SJCRH30 (cell line): ENCODE measurements at places on chromosomes 4 and X. TPM values are rescaled to one million over a fixed set of nuclear protein-coding genes. Genes with fewer than 3 reads are reported as not detected.

- no peak overlapping the region for H3K27ac ChIP-seq
- H3K4me1 ChIP-seq = no peaks in the 10 kb centered on the region
- no peaks in the 10 kb centered on the region for H3K27me3 ChIP-seq
- H3K4me3 ChIP-seq = no peak overlapping the region
- no peak for DNase-seq
- H3K36me3 ChIP-seq = no peaks in the 10 kb centered on the region
Measured at GRCh38 chr4:151804086-151804630, 43.4 kb upstream of the GATB start.

- no peak overlapping the region for H3K4me3 ChIP-seq
- H3K36me3 ChIP-seq = no peaks in the 10 kb centered on the region
- H3K27me3 ChIP-seq = no peaks in the 10 kb centered on the region
- DNase-seq = no peak
Measured at GRCh38 chr4:187289371-187289770, 565.7 kb upstream of the FAT1 start.

DNA sequence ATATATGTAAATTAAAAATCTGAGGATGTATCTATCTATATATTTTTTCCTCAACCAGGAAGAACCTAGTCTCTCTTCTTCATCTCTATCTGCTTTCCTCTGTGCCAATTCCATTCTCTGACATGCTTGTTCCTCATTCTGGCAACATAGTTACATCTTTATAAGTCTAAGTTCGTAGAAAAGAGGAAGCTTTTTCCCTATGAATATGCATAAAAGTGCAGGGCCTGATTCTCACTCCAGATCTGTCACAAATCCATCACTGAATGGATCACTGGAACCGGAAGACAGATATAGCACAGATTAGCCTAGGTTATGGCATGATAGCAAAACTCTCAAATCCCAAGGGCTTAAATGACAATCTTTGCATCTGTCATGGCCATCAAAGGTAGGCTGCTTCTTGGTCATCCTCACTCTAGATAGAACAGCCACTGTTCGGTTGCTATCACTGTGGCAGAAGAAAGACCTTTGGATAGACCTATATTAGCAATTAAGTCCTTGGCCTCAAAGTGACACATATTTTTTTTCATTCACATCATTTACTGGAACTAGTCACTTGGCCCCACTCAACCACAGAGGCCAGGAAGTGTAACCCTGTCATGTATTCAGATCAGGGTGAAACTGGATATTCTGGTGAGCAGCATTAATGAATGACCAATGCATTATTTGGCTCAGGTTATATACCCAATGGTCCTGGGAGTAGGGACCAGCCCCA, 22.2 kb downstream of the DTHD1 start:
- no peaks in the 10 kb centered on the region for H3K4me1 ChIP-seq
- H3K36me3 ChIP-seq = no peaks in the 10 kb centered on the region; the same call in 1 of the 2 replicates
- H3K27me3 ChIP-seq = no peaks in the 10 kb centered on the region
- no peak overlapping the region for H3K27ac ChIP-seq
- H3K4me3 ChIP-seq = no peak overlapping the region
- DNase-seq = no peak

- no peaks in the 10 kb centered on the region for H3K36me3 ChIP-seq
- no peak overlapping the region for H3K27ac ChIP-seq
- no peaks in the 10 kb centered on the region for H3K27me3 ChIP-seq
- no peak overlapping the region for H3K4me3 ChIP-seq
Measured at GRCh38 chrX:45230410-45230809, 29.7 kb upstream of the DIPK2B start.

- peak; percentile 54 for DNase-seq
- H3K36me3 ChIP-seq = no peaks in the 10 kb centered on the region
- H3K4me3 ChIP-seq = no peak overlapping the region
- H3K4me1 ChIP-seq = peaks cover 35% of the 10 kb centered on the region
- peak overlapping the region; percentile 29; the same call in 1 of the 2 replicates for H3K27ac ChIP-seq
Measured at GRCh38 chrX:39752815-39753214, 344.9 kb downstream of the BCOR start.

GRCh38 chr4:89719536-89720090, 117.3 kb downstream of the SNCA start:
- H3K4me1 ChIP-seq = no peaks in the 10 kb centered on the region; the same call in 1 of the 2 replicates
- DNase-seq = no peak
- H3K4me3 ChIP-seq = no peak overlapping the region
- H3K27me3 ChIP-seq = no peaks in the 10 kb centered on the region
- no peaks in the 10 kb centered on the region; the same call in 1 of the 2 replicates for H3K36me3 ChIP-seq

DNA sequence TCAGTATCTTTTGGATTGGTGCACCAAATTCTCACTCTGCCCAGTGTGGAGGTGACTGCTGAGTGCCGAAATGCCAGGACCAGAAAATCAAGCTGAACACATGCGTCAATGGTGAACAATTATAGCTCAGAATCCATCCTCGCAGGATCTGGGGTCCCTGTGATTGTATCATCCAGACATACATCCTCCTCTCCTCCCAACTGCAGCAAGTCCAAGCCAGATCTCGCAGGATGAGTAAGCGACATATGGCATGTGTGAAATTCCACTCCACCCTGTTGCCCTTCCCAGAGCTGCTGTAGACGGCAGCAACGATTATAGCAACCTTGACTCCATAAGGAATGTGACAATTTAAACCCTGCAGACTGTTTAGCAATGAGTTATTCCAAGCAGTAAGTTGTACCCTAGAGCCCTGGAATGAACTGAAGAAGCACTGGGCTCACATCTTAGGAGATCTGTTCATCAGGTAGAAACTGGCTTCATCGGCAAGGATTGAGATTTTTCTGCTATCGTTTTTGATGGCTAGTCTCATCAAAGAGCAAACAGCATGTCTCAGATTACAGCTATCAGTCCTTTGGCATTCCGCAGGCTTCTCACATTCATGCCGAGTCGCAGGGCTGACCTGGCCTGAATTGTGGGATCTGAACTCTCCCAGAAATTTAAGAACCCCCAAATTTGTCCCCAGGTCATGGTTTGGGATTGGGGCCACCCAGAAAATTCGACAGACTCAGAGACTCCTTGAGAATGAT, 35.5 kb upstream of the SORBS2 start:
- no peaks in the 10 kb centered on the region for H3K27me3 ChIP-seq
- peak overlapping the region; percentile 47 for H3K27ac ChIP-seq
- peaks cover 4% of the 10 kb centered on the region for H3K4me1 ChIP-seq
- DNase-seq = peak; percentile 49
- no peaks in the 10 kb centered on the region for H3K36me3 ChIP-seq

KLF8 gene
- not detected in 2 replicates for total RNA-seq

GRIA3 gene
- total RNA-seq = not detected in 2 replicates

ERAS gene
- not detected in 2 replicates for total RNA-seq

DNA sequence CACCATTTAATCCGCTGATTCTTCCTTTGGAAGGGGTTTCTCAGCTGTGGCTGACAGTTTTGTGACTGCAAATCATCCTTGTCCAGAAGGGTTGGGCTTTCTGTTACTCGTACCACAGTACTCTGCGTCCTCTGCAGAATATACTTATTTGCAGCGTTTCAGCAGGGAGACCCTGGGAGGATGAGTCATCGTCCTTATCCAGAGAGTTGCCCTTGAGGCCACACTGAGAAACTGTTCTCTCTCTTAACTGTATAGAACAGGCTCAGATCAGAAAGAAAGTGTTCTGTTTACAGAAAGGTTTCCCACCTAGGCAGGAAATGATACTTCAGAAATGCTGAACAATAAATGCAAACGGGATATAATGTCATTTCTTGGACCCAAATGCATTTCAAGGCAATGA, 47.8 kb upstream of the DDX53 start:
- H3K27me3 ChIP-seq = no peaks in the 10 kb centered on the region
- H3K36me3 ChIP-seq = no peaks in the 10 kb centered on the region
- DNase-seq = peak; percentile 5
- H3K4me3 ChIP-seq = no peak overlapping the region
- 0 out of 2 replicates have a peak, but pooled peaks cover 4% of the 10 kb centered on the region for H3K4me1 ChIP-seq

GRCh38 chr4:106063009-106063408, 167.7 kb downstream of the NPNT start:
- no peaks in the 10 kb centered on the region for H3K27me3 ChIP-seq
- H3K27ac ChIP-seq = no peak overlapping the region
- no peak overlapping the region for H3K4me3 ChIP-seq
- H3K36me3 ChIP-seq = no peaks in the 10 kb centered on the region

DNA sequence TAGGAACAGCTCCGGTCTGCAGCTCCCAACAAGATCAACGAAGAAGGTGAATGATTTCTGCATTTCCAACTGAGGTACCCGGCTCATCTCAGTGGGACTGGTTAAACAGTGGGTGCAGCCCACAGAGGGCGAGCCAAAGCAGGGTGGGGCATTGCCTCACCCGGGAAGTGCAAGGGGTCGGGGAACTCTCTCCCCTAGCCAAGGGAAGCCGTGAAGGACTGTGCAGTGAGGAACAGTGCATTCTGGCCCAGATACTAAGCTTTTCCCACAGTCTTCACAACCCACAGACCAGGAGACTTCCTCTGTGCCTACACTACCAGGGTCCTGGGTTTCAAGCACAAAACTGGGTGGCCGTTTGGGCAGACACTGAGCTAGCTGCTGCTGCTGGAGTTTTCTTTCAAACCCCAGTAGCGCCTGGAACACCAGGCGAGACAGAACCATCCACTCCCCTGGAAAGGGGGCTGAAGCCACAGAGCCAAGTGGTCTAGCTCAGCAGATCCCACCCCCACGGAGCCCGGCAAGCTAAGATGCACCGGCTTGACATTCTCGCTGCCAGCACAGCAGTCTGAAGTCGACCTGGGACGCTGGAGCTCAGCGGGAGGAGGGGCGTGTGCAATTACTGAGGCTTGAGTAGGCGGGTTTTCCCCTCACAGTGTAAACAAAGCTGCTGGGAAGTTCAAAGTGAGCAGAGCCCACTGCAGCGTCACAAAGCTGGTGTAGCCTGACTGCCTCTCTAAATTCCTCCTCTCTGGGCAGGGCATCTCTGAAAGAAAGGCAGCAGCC, 84.6 kb downstream of the THOC2 start:
- no peaks in the 10 kb centered on the region for H3K4me1 ChIP-seq
- no peak for DNase-seq
- peaks cover 32% of the 10 kb centered on the region for H3K36me3 ChIP-seq
- H3K27ac ChIP-seq = no peak overlapping the region

DNA sequence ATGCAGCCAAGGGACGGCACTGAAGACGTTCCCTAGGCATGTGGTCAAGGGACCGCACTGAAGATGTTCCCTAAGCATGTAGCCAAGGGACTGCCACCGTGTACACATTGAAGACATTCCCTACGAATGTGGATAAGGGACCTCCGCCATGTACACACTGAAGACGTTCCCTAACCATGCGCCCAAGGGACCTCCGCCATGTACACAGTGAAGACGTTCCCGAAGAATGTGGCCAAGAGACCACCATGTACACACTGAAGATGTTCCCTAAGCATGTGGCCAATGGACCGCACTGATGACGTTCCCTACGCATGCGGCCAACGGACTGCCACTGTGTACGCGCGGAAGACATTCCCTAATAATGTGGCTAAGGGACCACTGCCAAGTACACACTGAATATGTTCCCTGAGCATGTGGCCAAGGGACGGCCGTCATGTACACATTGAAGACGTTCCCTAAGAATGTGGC, 48.4 kb downstream of the DHRSX start:
- no peak overlapping the region for H3K27ac ChIP-seq
- no peak overlapping the region for H3K4me3 ChIP-seq
- no peaks in the 10 kb centered on the region for H3K27me3 ChIP-seq
- no peaks in the 10 kb centered on the region for H3K4me1 ChIP-seq
- H3K36me3 ChIP-seq = no peaks in the 10 kb centered on the region
- DNase-seq = no peak

DNA sequence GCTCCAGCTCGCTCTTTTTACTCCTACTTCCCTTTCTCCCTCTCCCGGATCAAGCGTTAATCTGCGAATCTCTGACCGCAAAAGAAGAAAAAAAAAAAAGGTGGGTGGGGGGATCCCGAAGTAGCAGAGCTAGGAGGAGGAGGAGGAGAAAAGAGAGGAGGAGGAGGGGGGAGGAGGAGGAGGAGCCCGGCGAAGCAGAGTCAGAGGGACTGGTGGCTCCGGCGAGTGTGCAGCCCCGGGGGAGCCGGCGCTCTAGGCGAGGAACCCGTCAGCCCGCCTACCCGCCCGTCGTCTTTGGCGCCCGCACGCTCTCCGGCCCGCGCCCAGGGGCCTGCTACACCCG, at the start of gene NHSL2:
Gene NHSL2 (plus strand): TSS at position 203 of the 343 bp plus-strand sequence.
- DNase-seq = no peak
- no peaks in the 10 kb centered on the region for H3K36me3 ChIP-seq
- H3K4me3 ChIP-seq = no peak within 1 kb of the TSS
- H3K27me3 ChIP-seq = no peaks in the 10 kb centered on the region

GRCh38 chr4:164531336-164531735, 222.6 kb upstream of the SMIM31 start:
- H3K27ac ChIP-seq = no peak overlapping the region
- no peaks in the 10 kb centered on the region for H3K4me1 ChIP-seq
- no peak for DNase-seq

- no peaks in the 10 kb centered on the region for H3K4me1 ChIP-seq
- DNase-seq = no peak
- no peaks in the 10 kb centered on the region for H3K27me3 ChIP-seq
- H3K27ac ChIP-seq = no peak overlapping the region
- no peak overlapping the region for H3K4me3 ChIP-seq
- no peaks in the 10 kb centered on the region for H3K36me3 ChIP-seq
Measured at GRCh38 chr4:143358923-143359643, 22.4 kb downstream of the GAB1 start.

DNA sequence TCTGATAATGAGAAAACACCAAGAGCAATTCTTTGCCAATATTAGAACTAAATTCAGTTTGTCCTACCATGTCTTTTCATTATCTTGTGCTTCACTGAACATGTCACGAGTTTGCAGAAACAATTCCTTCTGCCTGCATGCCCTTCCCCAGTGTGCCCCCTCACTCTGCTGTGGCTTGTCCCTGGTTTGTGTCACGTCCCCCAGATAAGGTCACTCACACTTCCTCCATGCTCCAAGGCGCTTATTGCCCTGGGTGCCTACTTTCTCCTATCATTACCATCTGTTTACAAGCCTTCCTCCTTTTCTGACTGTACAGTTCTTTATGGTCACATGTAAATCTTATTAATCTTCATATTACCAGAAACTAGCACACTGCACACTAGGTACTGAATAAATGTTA, 394.1 kb downstream of the KCNIP4 start:
- no peak overlapping the region for H3K4me3 ChIP-seq
- no peaks in the 10 kb centered on the region; the same call in 1 of the 2 replicates for H3K27me3 ChIP-seq
- H3K36me3 ChIP-seq = no peaks in the 10 kb centered on the region
- H3K27ac ChIP-seq = no peak overlapping the region
- H3K4me1 ChIP-seq = no peaks in the 10 kb centered on the region

- H3K4me1 ChIP-seq = no peaks in the 10 kb centered on the region
- H3K4me3 ChIP-seq = no peak overlapping the region
- DNase-seq = no peak
- H3K27me3 ChIP-seq = no peaks in the 10 kb centered on the region
- H3K27ac ChIP-seq = no peak overlapping the region
Measured at GRCh38 chr4:151439320-151439719, 30.3 kb downstream of the FHIP1A start.

DNA sequence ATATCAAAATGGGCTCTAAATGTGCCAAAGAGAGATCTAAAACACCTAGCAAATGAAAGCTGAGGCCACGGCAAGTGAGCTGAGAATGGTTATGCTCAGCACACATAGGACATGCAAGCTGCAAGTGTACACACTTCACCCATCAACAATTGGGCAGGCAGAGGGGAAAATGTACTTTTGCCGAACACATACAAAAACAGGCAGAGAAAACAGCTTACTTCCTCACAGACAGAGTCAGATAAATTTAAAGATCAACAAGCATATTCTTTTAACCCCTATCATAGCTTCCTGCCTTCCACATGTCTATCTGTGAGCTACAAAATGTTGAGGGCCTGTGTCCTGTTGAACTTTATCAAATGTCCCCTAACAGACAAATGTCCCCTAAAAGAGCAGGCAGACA, 60.3 kb downstream of the SH3KBP1 start:
- H3K4me3 ChIP-seq = no peak overlapping the region
- H3K4me1 ChIP-seq = no peaks in the 10 kb centered on the region
- no peak overlapping the region for H3K27ac ChIP-seq
- no peak for DNase-seq
- H3K36me3 ChIP-seq = no peaks in the 10 kb centered on the region
- no peaks in the 10 kb centered on the region for H3K27me3 ChIP-seq
